NCI-H2029 (cell line): ENCODE measurements at places on chromosomes 3 and 15.

DNA sequence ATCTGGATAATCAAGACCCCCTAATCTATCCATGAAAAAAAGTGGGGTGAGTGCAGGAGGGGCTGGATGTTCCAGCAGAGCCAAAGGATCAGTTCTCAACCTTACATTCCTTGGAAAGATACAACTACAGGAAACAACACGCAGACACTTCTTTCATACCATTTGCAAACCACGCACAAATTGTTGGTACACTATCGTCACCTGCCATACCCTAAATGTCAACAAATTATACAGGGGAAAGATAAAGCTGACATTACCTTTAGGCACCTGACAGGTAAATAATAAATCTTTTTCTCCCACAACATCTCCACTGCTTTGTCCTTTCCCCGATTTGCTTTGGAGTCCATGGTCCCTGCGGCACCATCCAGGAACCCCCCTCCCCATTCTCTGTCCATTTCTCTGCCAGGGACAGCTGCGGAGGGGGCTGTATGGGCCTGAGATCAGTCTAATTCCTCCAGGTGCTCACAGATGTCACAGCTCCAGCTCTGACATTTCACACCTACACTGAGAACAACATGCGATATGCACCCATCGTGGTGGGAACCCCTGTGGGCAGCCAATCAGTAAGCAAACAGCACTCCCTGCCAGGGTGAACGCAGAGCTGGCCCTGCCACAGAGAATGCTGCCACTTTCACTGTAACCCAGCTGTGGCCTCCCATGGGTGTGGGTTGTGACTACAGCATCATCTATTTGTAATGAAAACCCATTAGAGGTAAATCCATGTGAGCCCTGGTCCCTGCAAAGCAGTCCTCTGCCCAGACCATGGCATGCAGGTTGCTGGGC lies 37.7 kb upstream of the BCL2L10 start:
- no peak for DNase-seq

GRCh38 chr15:66369773-66370651 lies 13.5 kb upstream of the TIPIN start:
- peak; percentile 53 for DNase-seq

- DNase-seq = no peak
Observed at GRCh38 chr3:21542656-21543379, 208.2 kb downstream of the ZNF385D start.

DNA sequence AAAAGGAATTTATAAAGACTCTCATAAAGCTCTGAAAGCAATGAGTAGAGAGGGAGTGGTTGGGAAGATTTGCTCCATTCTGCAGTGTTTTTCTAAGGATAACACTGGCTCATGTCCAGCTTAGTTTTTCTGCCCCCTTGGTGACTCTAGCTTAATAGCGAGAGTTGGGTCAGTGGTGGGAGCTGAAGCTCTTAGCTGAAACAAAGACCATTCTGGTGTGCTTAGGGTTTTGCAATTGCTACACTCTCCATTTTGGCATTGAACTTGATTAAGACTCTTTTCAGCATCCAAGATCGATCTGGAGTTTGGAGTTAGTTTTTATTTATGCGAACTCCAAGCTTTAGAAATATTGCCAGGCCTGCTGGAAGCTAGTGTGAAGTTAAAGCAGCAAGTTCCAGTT lies 98.0 kb downstream of the ATG7 start:
- no peak for DNase-seq

DNA sequence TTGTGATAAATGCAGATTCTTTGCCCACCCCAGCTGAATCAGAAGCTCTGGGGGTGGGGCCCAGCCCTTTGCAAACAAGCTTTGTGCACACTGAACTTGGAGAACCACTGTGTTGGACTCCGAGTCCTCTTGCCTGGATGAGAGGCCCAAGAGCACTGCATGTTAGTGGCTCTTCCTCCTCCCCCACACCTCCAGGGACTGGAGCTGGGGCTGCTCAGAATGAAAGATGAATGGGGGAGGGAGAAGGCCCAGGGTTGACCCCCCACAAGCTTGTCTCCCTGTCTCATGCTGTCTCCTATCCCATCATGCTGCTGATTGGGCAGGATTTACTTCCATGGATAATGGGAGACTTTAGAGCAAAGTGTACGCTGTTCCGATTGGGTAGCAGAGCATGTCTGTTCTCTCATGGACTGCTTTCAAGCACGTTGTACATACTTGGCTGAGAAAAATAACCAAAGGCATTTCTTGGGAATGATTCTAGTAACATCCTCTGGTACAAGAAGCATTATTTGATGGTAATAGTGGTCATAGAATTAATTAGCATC lies 99.6 kb downstream of the PGPEP1L start:
- DNase-seq = no peak

DNA sequence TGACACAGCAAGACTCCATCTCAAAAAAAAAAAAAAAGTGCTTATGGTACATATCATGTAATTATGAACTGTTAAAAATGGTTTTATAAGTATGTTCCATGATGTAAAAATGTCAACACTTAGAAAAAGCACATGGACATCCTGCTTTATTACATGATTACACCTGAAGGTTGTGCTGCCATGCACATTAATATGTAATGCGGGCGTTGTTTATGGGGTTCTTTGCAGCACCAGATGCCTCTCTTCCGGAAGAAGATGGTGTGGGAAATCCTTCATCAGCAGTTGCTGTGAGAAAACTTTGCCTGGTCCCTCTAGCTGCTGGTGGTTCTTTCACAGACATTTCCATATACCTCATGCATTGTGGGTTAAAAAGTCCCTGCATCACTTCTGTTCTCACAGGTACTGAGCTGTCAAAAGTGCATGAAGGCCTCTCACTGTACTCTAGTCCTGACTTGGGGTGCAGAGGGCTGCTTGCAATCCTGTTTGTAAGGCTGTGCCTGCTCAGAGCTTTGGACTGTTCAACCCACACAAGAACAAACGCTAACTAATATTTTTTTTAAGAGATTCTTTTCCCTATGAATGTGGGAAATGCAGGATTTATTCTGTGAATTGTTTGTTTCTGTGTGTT lies 43.6 kb downstream of the SENP2 start:
- no peak for DNase-seq

GRCh38 chr3:54065140-54065539 lies 57.2 kb upstream of the CACNA2D3 start:
- no peak for DNase-seq

- DNase-seq = no peak
Observed at GRCh38 chr3:31724651-31725050, 191.9 kb downstream of the STT3B start.

DNA sequence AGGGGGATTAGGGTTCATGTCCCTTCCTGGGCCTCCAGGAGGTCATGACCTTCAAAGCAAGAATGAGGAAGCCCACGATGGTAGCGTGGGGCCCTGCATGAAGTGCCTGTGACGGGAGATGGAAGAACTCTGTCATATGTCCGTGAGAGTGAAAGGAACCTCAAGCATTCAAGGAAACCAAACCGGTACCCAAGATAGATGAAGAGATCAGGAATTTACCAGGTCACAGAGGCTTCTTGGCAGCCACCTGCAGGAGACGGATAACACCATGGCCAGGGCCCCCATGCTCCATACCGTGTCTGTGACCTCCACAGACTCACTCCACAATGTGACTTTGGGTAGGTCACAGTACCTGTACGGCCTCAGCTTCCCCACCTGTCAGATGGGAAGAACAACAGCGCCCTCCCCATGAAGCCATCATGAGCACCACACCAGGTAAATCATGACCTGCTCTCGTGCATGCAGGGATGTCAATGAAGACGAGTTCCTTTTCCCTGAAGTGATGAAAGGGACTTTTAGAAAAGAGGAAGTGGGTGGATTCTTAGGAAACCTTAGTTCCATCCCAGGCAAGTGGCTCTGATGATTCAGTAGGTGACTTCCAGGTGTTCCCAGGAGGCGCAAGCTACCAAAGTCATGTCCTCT lies 23.3 kb upstream of the CYP11A1 start:
- no peak for DNase-seq

DNA sequence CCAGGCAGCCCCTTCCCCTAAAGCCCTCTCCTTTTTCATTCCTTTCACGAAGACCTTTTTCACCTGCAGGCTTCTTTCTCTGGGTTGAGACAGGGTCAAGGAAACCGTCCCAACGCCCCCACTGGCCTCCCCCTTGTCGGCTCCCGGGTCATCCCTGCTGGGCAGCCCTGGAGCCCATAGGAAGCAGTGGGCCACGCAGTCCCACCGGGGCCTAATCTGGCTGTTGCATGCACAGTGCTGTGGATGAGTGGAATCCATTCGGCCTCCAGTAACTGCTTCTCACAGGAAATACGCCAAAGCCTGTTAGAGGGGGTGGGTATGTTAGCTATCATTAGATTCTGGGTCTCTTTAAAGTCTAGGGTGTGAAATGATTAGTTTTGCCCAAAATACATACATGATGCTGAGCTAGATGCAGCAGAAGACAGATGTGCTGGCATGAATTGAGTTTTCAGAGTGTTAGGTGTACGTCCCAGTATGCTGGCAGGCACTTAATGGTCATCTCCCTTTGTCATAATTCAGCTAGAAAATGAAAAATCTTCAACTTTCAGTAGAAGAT lies 16.6 kb downstream of the LYSMD4 start:
- DNase-seq = no peak

DNA sequence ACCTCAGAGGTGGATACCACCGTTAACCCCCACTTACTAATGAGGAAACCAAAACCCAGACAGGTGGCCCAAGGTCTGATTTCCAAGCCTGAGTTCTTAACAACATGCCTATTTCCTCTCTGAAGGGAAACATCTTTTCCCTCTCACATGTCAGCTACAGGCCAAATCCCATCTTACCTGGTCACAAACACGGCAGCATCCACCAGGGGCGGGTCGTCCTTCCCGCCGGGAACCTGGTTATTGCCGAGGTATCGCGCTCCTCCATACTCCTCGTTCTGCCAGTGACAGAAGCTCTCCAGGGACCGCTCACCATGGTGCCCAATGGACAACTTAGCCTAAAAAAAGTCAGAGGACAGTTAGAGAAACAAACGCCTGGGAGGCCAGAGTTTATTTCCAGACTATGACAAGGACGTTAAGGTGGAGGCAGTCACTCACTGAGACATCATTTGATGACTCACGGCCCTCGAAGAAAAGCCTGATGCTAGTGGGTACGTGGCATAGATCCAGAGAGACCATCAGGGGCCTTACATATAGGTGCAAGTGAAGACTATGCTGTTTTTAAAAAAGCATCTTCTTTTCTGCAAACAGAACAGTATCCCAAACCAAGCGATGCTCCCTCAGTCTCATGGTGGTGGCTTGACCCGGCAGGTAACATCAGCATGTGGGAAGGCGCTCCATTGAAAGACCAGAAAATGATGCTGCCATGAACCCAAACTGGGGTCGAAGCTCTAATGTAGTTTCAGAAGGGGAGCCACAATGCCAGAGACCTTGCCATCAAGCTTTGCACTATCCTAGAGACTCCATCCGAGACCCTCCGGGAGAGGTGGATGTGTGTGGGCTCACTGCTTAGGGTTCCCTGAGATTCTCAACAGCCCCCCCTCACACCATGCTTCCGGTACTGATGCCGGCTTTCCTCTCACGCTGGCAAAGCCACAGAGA lies 80.2 kb downstream of the ADAMTS17 start:
- no peak for DNase-seq

DNA sequence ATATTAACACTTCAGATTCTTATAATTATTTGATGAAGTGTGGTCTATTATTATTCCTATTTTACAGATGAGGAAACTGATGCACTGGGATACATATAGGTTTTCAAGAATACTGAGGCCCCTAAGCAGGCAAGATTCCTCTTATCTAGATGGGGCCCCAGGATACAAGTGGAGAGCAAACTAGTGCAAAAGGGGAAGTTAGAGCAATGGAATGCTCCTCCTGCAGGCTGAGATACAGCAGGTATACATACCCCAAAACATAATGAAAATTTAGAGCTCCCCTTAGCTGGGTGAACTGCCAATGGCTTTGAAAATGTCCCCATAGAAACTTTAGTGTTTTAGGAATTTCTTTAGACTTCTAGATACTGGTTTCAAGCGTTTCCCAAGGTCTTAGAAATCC lies 247.1 kb downstream of the CHST2 start:
- no peak for DNase-seq

DNA sequence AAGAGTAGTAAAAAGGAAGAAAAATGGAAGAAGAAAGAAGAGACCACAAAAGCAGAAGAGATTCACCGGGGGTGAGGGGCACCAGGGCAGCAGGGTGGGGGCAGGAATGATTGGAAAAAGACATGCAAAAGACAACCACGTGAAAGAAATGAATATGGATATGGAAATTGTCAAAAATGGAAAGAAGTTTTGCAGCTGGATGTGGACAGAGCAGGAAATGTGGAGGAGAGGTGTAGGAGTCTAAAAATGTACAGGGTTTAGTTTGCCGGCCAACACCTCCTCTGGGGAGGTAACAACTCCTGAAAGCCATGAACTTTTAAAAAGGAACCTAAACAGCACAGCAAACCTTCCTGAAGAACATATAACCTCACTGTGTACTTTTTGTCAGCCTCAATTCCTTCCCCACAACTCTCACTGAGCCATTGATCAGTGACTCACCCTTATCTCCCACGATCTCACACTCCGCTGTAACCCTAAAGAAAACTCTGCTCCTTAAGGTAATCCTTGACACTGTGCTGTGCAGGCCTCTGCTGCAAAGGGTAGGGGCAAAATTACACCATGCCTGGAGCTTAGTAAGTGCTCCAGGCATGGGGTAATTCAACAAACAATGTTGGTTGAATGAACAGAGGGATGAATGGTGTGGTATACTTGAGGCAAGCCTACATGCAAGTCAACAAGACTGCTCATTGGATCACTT lies 100.2 kb upstream of the BOC start:
- DNase-seq = no peak

GRCh38 chr3:126963261-126964190 lies 19.4 kb upstream of the PLXNA1 start:
- no peak for DNase-seq

GRCh38 chr3:73542136-73542535 lies 82.6 kb downstream of the PDZRN3 start:
- peak; percentile 88 for DNase-seq

GRCh38 chr3:34109021-34109420 lies 310.6 kb downstream of the PDCD6IP start:
- no peak for DNase-seq

DNA sequence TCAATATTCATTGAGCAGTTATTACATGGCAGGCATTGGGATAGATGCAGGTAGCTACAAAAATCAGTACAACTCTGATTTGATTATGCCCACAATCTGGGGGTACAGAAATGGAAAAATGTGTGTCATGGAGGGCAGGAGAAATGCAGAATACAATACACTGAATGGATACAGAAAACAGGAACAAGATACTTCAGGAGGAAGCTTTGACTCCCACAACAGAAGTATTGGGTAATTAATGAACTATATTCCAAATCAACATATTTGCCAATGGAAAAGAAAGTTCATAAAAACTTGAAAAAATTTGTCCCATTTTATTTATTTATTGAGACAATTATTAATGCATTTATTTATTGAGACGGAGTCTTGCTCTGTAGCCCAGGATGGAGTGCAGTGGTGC lies 207.0 kb downstream of the SUCLG2 start:
- no peak for DNase-seq

- no peak for DNase-seq
Observed at GRCh38 chr3:180421221-180421620, 180.7 kb upstream of the TTC14 start.

DNA sequence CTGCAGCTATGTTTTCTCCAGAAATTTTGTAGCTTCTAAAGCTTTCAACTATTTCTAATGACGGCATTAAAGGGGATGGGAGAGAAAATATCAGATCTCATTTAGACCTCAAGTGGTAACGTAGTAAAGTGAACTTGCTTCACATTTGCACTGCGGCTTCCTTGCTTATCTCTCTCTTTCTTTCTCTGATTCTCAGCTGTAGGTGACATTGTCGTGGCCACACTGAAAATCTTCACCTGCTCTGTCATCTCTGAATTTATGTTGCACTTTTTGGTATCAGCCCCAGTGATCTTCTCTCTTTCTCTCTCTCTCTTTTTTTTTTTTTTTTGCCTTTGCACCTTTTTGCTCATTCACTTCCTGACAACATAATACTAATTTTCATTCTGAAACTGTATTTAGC lies 254.1 kb upstream of the SATB1 start:
- DNase-seq = no peak
